ENCODE measurements at places on chromosomes 1 and 21.

GRCh38 chr1:11664336-11665065 lies 501 bp downstream of the FBXO6 start:
- no peak for DNase-seq

DNA sequence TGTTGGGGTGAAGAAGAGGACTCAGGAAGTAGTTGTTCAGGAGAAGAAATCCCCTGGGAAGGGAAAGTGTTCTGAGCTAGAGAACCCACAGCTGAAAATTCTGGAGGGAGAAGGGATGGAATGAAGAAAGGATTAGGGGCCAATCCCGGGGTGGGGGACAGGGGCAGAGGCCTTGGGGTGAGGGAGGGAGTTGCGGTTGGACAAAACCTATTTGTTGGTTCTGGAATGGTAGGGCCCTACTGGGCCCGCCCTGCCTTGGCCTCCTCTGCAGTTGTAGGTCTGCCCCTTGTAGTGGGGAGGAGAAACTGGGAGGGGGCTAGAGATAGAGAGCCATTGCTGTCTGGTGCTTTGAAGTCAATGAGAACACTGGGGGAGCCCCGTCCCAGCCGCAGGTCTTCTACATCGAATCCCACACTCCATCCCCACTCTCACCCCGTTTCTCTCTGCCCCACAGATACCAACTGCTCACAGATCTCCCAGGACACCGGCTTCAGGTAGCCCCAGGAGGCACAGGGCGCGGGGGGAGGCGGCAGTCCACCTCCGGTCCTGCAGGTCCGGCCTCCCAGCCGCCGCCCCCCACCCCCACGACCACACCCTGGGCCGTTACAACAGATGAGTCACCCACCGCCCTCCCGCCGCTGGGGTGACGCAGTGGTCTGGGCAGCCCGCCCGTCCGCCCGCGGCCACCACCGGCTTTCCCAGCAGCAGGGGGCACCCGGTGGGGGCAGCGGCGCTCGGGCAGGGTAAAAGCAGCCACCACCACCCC lies 1.1 kb downstream of the TAGLN2 start:
- DNase-seq = no peak

DNA sequence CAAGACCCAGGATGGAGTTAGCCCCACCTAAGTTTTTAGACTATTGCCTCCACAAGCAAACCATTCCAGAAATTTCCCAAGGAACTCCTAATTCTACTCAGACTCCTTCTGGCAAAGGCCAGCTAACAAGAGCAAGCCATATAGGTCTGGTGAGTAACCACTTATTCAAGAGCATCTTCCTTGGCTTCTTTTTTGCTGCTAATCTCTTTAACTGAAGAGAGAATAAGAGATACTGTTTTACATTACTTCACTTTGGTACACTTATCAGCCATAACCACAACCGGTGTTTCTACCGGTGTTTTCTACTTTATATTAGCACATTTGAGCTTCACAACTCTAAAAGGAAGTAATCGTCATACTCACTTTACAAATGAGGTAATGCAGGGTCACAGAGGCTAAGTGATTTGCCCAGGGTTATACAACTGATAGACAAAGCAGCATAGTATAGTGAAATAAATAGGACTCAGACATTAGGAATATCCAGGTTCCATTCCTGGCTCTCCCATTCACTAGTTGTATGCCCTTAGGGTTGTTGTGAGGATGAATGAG lies 1.7 kb upstream of the EPS15 start:
- no peak for DNase-seq

GRCh38 chr1:159827549-159827948 lies 876 bp downstream of the SLAMF8 start:
- no peak for DNase-seq

DNA sequence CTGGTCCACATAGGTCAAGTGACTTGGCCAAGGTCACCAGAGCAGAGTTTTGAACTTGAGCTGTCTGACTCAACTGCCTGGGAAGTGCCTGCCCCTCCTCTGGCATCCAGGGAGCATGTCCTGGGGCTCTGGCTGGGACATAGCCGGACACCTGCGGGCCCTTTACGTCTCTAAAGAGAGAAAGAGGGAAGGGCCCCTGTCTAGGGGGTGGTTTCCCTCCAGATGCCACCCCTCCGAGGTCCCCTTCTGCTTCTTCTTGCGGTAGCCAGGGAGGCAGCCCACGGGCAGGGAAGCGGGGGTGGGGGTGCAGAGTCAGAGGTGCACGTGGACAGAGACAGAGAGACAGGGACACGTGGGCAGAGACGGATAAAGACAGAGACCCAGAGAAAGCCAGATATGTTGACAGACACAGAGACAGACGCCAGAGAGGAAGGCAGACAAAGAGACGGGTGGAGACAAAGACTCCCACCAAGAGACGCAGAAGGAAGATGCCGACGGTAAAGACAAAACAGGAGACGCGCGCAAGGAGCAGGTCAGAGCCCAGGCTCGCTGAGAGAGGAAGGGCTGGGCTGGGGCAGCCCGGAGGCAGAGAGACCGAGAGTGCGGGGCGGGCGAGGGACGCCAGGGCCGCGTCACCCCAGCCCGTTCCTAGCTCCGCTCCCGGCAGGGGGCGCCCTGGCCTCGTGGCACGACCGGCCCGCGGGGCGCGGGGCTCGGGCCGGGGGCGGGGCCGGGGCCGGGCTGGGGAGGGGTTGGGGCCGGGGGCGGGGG lies 458 bp upstream of the ALPL start:
- DNase-seq = no peak

GRCh38 chr1:223765719-223766340 lies 53.5 kb downstream of the CAPN2 start:
- no peak for DNase-seq

DNA sequence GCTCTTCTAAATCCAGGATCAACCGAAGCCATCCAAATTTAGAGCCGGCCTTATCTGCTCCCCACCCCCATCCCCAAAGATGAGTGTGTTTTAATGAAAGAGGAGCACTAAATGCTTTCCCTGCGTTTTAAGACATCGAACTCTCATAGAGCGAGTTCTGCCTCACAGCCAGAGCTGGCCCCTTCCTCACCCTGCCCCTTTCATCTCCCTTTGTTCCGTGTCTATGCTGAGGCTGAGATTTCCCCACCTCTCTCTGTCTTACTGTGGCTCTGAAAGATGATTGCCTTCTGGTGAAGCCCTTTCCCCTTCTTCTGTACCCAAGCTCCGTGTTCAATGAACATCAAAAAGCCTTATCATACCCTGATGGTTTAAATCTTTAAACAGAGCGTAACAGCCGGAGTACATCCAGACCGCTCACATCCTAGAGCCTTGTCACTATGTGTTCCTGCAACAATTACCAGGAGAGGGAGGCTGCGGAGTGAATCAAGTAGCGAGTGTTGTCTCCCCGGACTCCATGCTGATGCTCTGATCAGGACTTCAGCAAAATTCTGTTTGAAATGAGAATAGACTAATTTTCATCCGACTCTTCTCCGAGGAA lies 110.1 kb downstream of the ZNF326 start:
- no peak for DNase-seq

DNA sequence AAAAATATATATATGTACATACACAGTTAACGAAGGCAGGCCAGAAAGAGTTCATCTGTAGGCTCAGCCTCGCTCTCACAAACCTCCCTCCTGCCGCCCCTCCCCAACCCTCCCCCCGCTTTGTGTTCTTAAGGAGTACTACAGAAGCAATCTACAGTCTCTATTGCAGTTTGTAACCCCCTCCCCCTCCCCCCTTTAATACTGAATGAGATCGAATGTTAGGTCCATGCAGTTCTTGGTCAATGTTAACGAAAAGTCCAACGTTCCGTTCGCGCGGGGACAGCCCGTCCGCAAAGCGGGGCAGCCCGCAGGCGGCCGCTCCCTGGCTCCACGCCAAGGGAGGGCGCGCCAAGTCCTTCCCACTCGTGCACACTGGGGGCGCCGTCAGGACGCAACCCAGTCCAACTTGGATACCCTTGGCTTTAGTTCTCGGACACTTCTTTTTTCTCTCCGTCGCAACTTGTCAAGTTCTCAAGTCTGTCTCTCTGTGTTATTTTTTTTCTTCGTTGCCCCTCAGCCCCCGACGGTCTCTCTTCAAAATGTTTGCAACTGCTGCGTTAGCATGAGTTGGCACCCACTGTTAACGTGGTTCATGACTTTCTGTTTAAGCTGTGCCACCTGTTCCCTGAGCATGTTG lies 2.2 kb downstream of the JUN start:
- DNase-seq = no peak

DNA sequence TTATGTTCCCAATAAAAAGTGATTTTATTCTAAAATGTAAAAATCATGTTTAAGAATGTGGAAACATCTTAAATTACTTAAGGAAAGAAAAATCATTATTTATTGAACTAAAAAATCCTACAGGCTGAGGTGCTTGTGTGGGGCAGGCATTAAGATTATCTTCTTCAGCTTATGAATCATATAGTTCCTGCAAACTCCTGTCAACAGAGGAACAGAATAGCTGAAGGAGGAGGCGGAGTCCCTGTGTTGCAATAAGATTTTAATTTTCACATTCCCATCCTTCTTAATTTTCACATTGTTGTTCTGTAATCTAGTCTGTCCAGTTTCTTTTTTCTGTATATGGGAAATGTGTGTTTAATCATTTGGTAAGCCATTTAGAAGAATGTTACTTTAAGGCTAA lies 20.6 kb upstream of the OLFML3 start:
- DNase-seq = no peak

DNA sequence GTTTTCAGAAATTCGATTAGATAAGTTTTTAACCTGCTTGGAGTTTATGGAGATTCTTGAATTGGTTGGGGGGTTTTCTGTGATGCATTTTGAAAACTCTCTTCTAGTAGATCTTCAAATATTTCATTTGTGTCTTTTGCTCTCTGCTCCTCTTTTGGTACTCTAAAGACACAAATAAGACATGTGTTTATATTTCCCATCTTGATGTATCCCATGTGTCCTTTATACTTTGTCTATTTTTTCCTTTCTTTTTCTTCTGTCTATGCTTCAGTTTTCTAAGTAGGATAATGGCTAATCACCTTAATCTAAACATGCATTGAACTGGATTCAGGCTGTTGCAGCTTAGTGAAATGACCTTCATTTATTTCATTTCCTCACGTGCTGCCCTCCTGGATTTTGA lies 63.8 kb upstream of the C1orf87 start:
- DNase-seq = no peak

DNA sequence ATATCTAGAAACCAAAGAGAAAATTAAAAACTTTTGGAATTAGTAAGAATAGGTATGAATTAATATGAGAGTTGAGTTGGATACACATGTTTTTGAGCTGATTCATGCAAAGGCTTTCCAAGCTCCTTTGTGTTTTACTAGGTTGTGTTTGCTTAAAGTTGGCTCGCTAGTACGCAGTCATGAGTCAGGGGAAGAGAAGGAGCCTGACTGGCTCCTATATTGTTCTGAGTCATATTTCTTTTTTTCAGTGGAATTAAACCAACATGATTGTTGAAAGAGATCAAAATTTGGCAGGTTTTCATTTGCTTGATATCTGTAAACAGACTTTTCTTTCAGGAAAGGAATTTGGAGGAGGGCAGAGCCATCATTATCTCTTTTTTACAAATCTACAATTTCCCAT lies 66.7 kb downstream of the MAGI3 start:
- peak; percentile 93 for DNase-seq

- no peak for DNase-seq
Observed at GRCh38 chr1:198564716-198565115, 24.2 kb upstream of the ATP6V1G3 start.

DNA sequence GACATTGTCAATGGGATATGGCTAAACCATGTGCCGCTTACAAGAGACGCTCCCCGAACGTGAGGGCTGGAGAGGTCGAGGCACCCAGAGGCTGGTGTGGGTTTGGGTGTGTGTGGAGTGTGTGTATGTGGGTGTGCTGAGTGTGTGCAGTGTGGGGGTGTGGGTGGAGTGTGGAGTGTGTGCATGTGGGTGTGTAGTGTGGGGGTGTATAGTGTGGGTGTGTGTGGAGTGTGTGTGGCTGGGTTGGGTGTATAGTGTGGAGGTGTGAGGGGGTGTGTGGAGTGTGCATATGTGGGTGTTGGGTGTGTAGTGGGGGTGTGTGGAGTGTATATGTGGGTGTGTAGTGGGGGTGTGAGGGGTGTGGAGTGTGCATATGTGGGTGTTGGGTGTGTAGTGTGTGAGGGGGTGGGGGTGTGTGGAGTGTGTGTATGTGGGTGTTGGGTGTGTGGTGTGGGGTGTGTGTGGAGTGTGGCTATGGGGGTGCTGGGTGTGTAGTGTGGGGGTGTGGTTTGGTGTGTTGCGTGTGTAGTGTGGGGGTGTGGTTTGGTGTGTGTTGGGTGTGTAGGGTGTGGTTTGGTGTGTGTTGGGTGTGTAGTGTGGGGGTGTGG lies 42.2 kb downstream of the SLC19A1 start:
- DNase-seq = no peak

GRCh38 chr1:42735477-42736105 lies 4.4 kb downstream of the CLDN19 start:
- DNase-seq = no peak

- DNase-seq = no peak
Observed at GRCh38 chr21:45983649-45983965, 2.0 kb downstream of the COL6A1 start.

DNA sequence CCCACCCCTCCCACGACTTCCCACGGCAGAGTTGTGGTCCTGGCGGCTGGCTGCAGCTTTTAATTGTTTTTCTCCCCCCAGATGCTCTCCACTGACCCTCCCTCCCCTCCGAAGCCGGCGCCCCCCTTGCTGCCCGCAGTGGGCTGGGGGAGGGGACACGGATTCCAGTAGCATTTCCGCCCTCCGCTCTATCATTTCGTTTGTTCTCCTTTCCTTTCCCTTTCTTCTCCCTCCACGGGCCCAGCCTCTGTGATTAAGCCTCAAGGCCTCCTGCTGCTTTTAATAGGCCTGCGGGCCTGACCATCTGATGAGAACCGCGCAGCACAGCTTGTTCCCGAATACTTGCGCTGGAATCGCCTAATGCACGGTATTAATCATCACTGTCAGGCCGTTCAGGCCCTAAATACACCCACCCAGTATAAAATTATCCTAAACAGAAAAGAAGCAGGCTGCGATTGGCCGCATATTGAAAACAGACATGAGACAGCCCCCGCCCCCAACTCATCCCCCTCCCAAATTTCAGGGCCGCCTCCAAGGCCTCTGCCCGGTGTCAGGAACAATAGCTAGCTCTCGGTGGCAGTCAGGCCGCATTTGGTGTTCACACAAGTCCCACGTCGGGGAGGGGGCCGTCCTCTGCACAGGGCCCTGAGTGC lies 102.0 kb upstream of the ARHGEF16 start:
- DNase-seq = peak; percentile 72

- DNase-seq = no peak
Observed at GRCh38 chr1:177119311-177119710, 45.2 kb downstream of the ASTN1 start.

DNA sequence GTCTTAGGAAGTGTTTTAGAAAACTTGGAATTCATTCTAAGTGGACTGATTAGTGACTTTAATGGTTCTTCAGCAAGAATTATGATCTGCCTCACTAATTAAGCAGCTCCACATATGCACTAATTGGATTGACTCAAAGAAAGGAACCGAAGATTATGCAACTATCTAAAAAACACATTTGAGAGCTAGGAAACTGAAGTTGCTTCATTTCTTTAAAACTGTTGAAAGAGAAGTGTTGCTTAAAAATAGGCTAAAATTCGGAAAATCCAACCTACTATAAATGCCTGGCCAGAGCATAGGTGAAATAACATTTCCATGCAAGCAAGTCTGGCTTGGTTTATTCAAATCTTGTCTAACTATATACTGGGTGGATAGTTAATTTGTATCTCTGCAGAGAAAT lies 502.9 kb upstream of the ZRANB2 start:
- no peak for DNase-seq
